ENCODE measurements at places on chromosomes 13 and 19.
A peak's percentile ranks its signal among the peaks of the same experiment; 100 is the strongest.

DNA sequence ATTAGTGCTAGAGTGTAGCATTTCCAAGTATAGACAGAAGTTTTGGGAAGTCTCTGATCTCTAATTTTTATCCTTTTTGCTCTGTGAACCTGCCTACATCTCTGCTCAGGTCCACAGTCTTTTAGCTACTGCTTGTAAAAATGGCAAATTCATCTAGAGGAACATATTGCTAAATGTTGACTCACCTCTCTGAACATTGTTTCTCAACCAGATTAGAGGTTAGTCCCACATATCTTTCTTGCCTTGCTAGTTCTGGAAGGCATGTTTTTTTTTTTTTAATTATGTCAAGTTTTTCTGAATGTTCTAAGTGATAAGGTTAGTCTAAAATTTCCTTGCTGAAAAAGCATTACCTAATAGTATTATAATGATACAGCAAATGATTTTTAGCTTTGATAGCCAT, 2889.6 kb upstream of the PCDH20 start:
- DNase-seq = no peak

DNA sequence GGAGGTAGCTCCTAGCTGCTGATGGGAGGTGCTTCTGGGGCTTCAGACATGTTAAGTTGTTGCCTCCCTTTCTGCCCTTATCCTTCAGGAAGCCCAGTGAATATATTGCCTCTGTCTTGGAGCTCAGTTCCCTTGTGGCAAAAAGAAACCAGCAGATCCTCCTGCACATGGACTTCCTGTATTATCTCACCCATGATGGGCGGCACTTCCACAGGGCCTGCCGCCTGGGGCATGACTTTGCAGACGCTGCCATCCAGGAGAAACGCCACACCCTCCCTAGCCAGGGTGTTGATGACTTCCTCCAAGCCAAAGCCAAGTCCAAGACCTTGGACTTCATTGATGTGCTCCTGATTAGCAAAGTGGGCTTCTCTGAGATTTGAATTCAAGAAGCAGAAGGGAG, 6.0 kb upstream of the CYP4F12 start:
- no peak for DNase-seq

- no peak for DNase-seq
Measured at GRCh38 chr13:20465218-20465879, 60.3 kb downstream of the CRYL1 start.

- no peak for DNase-seq
Measured at GRCh38 chr13:47081246-47081645, 184.4 kb upstream of the HTR2A start.

GRCh38 chr19:53511933-53512374, 26.0 kb upstream of the ZNF331 start:
- peak; percentile 28 for DNase-seq
